NCI-H510A (cell line): ENCODE measurements at places on chromosomes 2 and 18.

DNA sequence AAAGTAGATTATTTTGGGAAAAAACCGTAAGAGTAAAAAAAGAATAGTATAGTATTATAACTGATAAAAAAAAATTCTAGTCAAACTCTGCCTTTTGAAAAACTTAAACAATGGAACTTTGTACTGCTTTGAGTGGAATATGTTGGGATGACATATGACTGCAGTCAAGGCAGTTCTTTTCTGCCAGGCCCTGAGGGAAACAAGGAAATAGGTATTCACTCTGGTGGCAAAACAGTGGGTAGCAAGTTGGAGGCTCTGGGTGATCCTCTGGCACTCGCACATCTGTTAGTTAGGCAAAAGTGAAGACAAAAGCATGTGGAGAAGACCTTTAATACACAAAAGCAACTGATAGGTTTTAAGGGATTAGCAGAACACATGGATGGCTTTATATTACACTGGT lies 102.2 kb downstream of the ARHGEF33 start:
- DNase-seq, result no peak

DNA sequence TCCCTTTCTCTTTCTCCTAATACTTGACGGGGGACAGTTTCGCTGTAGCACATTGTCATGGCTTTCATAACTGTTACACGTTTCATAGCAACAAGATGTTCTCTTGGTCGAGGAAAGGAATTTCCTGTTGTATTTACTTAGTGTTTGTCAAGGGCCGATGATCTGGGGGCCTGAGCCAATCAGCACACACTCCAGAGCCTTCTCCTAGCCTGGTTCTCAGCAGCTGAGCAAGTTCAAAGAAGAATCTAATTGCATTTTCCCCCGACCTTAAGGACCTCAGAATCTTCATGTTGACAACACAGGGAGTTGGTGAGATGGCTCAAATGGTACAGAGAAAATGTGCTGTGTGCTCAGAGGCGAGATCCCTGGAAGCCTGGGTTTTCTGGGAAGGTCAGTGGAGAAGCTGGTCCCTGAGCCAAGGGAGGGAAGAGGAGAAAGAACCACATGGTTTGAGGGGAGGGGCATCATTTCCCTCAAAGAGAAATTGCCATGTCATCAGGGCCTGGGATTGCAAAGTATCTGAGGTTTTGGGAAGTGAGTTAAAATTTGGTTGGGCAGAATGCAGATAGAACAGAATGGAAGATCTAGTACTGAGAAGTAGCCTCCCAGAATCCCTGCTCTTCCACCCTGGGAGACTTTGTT lies 76.9 kb upstream of the AGAP1 start:
- peak; percentile 57 for DNase-seq

GRCh38 chr18:47254341-47254939 lies 3.0 kb upstream of the SKOR2 start:
- DNase-seq, result no peak

GRCh38 chr2:38146907-38147307 lies 71.0 kb upstream of the CYP1B1 start:
- DNase-seq, result no peak

DNA sequence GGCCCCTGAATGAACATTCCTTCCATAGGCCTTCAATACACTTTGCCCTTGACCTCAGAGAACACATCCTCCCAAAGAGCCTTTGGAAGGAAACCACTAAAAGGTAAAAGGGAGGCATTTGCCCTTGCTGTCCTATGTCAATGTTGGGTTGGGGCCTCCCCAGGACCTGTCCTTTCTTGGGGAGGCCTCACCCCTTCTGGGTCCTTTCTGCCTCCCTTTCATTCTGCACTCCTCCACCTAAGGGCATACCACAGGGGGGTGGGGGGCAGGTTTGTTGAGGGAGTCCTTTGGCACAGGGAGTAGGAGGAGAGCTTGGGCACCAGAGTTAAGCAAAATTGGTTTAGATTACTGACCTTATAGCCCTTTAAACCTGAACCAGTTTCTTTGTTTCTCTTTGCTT lies 32.5 kb upstream of the ATP6V1B1 start:
- DNase-seq, result no peak

DNA sequence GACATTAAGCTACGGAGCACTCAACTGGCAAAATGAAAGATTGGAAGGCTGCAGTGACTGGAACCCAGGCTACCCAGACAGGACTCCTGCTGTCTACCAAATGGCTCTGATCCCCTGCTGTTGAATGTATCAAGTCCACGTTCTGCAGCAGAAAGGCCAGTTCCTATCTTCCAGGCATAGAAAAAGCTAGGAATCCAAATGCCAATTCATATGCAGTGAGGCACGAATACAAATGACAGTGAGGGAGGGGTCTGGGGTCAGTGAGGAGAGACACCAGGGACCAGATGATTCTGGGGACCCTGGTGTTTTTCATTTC lies 5.3 kb downstream of the NRP2 start:
- no peak for DNase-seq

GRCh38 chr18:49784427-49785185 lies 28.7 kb downstream of the ACAA2 start:
- DNase-seq, result no peak

GRCh38 chr2:26189751-26190150 lies 16.9 kb downstream of the GAREM2 start:
- DNase-seq, result no peak

DNA sequence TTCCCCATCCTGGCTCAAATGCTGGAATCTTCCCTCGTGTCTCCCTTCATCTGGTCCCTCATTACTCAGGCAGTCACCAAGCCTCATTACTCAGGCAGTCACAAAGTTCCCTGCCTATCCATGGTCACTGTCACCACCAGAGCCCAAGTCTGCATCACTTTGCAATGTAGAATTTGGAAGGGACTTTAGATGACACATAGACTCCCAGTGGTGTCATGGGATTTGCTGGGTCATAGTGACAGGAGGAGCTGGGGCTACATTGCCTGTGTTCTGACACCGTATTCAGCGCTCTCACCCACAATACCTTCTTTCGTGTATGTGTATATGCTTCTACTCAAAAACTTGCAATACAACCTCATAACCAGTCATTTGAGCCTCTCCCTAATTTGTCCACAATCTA lies 2.1 kb upstream of the EMILIN1 start:
- no peak for DNase-seq

GRCh38 chr2:11446733-11447248 lies 19.2 kb downstream of the E2F6 start:
- no peak for DNase-seq

- DNase-seq, result no peak
Observed at GRCh38 chr2:7132753-7133152, 215.5 kb downstream of the RNF144A start.

GRCh38 chr2:47569658-47570475 lies 166.9 kb downstream of the MSH2 start:
- DNase-seq, result peak; percentile 31

DNA sequence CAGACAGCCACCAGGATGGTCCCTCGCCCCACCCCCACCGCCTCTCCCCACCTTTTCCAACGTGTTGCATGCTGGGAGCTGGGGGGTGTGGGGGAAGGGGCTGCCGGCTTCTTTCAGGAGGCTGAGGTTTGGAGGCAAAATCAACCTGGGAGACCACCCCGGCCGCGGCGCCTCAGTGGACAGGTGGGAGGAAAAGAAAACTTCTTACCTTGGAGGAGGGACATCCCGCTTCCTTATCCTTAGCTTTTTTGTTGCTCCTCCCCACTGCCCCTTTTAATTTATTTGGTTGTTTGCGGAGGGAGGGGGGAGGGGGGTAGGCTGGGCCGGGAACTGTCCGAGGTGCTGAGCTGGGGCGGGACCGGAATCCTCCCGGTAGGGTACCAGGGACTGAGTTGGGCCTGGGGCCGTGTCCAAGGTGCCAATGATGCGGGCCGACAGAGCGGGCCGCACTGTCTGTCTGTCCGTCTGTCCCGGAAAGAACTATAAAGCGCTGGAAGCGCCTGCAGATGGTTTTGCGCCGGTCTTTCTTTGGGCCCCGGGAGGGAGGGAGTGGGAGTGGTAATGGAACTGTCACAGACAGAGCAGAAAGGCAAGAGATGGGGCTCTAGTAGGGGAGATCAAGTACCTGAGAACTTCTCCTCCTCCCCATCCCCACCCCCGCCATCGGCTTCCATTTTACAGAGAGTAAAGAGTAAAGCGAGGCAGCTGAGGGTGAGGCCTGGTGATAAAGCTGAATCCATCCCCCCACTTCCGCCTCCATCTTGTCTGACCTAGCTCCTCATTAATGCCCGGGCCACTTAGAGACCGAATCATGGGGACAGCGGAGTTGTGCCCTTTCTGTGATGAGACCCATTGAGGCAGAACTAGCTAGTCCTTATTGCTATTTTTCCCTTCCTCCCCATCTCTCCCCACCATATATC lies 2.4 kb downstream of the CDK5R2 start:
- peak; percentile 56 for DNase-seq

- DNase-seq, result no peak
Observed at GRCh38 chr2:174025271-174026121, 60.3 kb upstream of the SP3 start.

- no peak for DNase-seq
Observed at GRCh38 chr18:36776650-36777049, 52.2 kb downstream of the TPGS2 start.

- DNase-seq, result peak; percentile 27
Observed at GRCh38 chr2:101064868-101065549, 62.9 kb downstream of the RPL31 start.
